HEK293T (cell line): ENCODE measurements at places on chromosomes 2 and 18.
A peak's percentile ranks its signal among the peaks of the same experiment; 100 is the strongest.

GRCh38 chr2:121650315-121650930 is 1.2 kb upstream of the CLASP1 start:
- DNase-seq: peak; percentile 16

DNA sequence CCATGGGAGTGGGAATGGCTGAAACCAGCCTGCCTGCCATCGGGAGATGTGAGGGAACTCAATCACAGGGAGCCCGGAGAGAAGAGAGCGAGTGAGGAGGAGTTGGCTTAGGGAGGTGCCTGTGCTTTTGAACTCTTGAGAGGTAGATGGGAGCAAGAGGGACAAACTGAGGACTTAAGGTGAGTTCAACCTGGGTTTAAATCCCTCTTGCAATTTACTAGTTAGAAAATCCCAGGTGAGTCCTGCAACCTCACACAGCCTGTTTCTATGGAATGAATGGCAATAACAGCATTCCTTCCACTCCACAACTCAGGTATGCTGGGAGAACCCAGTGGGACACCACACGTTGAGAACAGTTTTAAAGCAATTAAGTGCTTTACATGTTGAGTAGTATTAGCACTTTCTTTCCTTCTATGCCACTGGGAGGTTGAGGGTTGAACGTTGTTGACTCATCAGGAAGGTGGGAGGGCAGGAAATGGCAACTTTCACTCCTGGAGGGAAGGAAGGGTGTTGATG is 57.3 kb downstream of the VIT start:
- DNase-seq: no peak

DNA sequence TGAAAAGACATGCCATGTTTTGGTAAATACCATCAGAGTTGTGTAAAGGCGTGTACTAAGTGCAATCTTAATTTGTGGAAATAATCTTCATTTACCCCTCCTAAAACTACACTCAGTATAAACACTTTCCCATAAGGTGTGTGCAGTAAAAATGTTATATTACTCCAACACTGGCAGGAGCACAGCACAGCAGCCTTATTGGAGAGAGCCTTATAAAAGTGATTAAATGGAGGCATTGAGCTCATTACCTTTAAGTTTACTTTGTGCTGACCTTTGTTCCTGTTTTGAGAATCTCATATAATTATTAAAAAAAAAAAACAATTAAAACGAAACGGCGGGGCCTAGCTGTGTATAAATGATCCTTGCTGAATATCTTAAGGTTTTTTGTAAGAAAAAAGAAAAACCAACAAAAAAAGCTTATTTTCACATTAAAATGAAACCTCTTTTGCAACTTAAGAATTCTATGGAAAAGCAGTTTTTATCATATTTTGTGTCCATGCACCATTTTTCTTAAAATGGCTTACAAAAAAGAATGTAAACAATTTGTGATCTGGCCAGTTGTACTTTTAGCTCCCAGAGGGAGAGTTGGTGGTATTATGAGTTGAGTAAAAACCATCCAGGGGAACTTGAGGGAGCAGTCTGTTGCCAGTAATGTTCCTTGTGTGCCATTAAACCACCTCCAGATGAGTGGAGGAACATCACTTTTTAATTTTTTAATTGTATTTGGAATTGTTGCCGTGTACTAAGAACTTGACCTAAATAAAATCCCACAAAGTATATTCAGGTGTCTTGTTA is 103.4 kb downstream of the ABI2 start:
- DNase-seq: no peak

- DNase-seq: no peak
Observed at GRCh38 chr2:240811346-240812300, 8.4 kb downstream of the KIF1A start.

DNA sequence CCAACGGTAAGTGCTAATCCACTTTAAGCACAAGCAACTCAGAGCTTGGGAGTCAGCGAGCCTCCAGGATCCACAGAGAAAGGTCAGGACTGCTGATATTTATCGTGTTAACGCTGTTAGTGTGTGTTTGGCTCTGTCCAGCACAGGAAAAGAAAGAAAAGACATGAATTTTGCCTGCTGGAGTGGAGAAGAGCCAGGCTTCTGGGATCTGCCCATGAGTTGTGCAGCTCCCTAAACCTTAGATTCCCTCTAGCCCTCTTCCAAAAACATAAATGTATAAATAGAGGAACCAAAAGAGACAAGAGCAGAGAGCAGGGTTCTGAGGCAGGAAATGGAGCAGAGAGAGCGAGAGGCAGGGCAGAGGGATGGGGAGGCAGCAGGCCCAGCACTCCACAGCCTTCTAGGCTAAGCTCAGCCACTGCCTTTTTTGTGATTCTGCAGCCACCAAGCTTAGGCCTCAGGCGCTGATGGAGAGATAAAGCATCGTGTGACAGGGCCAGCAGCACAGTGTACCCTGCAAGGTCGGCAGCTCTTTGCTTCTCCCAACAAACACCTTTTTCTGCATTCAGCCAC is 14.5 kb upstream of the MAT2A start:
- DNase-seq: peak; percentile 48

DNA sequence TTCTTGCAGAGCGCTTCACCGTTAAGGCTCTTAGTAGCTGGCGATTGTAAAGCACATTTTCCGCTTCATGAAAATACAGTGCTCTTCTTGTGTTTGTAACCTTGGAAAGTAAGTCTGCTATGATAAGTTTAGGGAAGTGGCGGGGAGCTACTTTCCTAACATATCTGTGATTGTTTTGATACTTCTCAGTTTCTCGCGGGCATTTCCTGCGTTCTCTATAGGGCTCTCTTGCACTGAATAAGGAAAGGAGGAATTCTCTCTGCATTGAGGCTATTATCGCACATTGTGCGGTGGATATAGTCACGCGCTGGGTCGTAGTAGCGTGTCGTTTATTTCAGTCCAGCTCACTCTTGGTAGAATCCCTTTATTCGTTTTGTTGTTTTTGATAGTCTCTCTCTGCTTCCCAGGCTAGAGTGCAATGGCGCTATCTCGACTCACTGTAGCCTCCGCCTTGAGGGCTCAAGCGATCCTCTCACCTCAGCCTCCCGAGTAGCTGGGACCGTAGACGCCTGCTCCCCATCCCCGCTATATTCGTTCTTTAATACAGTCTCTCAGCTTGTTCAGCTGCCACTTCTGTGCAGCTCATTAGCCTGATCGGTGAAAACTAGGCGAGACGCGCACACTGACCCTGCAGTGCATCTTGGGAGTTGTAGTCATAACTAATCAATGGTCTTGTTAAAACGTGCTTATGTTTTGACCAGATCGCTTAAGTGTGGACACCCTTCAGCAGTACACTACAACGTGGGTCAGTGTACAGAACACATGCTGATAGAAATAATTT is 1.0 kb upstream of the PPP4R3B start:
- DNase-seq: peak; percentile 65

- no peak for DNase-seq
Observed at GRCh38 chr18:63971320-63972001, 1.6 kb downstream of the SERPINB8 start.

- no peak for DNase-seq
Observed at GRCh38 chr2:101808006-101808562, 110.6 kb downstream of the MAP4K4 start.

GRCh38 chr2:58911877-58912276 is 670.8 kb upstream of the FANCL start:
- no peak for DNase-seq
